HT1080 (cell line): ENCODE measurements at places on chromosomes 12 and 14. TPM values are rescaled to one million over a fixed set of nuclear protein-coding genes. Genes with fewer than 3 reads are reported as not detected.

CHMP4A gene
- total RNA-seq = 20.0 and 44.4 TPM in 2 replicates

PRB2 gene
- total RNA-seq = not detected in 2 replicates

PRIMA1 gene
- 0.18 TPM in 1 of 2 replicates, not detected in the other for total RNA-seq

LHX5 gene
- total RNA-seq = not detected in 2 replicates

CMKLR1 gene
- total RNA-seq = 0.21 TPM in 1 of 2 replicates, not detected in the other
